ENCODE measurements at places on chromosomes 5 and 9. TPM values are rescaled to one million over a fixed set of nuclear protein-coding genes. Genes with fewer than 3 reads are reported as not detected.

GRCh38 chr9:38380230-38380871 lies 12.2 kb upstream of the ALDH1B1 start:
- DNase-seq, result no peak

- DNase-seq, result no peak
Observed at GRCh38 chr5:119378075-119378700, 22.4 kb downstream of the TNFAIP8 start.

- DNase-seq, result no peak
Observed at GRCh38 chr9:122058709-122059108, 34.4 kb downstream of the TTLL11 start.

DNA sequence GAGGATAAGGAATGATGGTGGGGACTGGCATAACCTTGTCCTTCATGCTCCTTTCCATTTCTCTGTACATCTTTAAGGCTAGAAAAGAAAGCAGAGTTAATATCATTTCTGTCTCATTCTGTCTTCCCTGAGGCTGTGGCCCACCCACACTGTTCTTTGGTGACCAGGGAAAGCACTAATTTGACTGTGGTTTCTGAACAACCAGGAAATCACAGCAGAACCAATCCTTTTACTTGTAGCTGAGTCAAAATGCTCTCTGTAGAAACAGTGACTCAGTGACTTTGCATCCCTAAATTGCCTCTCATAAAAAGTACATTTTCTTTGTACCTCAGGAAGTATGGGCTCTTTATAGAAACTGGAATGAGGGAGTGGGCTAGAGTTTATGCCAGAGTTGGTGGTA lies 28.1 kb downstream of the IL33 start:
- no peak for DNase-seq

- DNase-seq, result no peak
Observed at GRCh38 chr9:131042666-131043065, 33.7 kb downstream of the LAMC3 start.

DNA sequence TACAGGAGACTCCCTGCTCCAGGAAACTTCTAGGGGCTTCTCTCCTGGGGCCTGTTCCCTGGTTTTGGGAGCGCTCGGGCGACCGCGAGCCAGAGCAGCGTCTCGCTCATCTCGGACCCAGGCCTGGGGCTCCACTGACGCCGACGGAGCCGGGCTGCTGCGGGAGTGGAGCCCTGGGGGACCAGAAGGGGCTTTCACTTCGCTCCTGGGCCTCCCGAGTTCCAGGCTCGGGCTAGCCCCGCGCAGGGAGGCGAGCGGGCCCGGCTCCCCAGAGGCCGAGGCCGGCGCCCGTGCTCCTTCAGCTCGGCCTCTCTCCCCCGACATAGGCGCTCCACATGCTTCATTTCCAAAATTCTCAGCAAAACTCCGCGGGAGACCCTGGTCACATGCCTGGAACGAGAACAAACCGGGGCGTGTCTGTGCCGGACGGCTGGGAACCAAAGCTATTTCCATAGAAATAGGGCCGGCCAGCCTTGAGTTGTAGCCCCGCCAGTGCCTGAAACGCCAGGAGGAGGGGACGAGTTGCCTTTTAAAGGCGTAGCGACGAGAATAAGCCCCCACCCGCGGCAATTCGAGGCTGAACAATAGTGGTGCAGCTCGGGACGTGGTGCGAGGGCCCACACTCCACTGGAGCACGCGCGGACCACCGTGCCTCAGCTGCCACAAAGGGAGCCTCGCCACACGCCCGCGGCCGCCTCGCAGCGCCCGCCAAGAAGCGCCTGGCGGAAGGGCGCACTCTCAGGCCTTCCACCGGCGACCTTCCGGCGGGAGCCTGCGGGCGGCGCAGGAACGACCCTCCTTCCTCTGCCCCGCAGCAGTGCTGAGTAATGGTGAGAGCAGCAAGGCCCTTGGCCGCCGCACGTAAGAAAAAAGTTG lies 1.1 kb upstream of the G3BP1 start:
- peak; percentile 81 for DNase-seq

DNA sequence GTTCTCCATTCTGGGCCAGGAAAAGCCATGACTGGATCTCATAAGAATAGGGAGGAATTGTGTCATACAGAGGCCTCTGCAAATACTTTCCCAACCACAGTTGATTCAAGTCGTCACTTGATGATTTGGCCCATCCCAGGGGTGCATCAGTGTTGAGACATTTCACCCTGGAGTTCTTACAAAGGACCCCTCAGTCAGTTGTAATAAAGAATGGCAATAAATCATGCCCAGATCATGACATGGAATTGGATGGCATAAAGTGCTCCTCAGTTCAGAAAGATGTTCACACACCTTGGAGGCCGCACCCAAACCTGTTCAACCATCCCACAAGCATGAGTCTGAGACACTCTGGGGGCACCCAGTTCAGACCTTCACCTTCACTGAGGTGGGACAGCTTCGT lies 168.1 kb downstream of the NR3C1 start:
- DNase-seq, result peak; percentile 32

GRCh38 chr9:80326105-80326504 lies 754.3 kb downstream of the TLE4 start:
- DNase-seq, result no peak

- DNase-seq, result no peak
Observed at GRCh38 chr5:176803068-176803942, 7.1 kb upstream of the UNC5A start.

- no peak for DNase-seq
Observed at GRCh38 chr9:96050048-96050860, 174.8 kb downstream of the ERCC6L2 start.

GRCh38 chr9:27591093-27591492 lies 17.8 kb upstream of the C9orf72 start:
- no peak for DNase-seq

GRCh38 chr5:176581361-176581760 lies 28.6 kb downstream of the GPRIN1 start:
- DNase-seq, result no peak

- DNase-seq, result peak; percentile 7
Observed at GRCh38 chr9:115250621-115251032, 132.7 kb upstream of the TNC start.

DNA sequence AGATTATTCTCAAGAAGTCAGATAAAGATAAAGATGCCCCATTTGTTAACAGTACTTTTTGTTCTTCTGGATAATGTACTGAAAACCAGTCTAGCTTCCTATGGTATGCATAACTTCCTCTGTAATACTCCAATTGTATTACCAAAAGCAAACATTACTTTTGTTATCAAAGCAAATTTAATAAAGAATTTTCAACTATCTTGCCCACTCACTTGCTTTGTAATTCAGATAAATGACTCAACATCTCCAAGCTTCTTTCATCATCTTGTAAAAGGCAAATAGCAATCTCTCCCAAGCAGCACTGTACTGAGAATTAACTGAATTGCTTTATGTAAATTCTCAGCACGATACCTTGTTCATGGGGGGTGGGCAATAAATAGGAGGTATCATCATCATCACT lies 98.3 kb downstream of the NFIB start:
- no peak for DNase-seq

The SNCAIP gene
- 12.5 TPM for total RNA-seq

The TAL2 gene
- total RNA-seq, result 1.7 TPM

The LHX3 gene
- total RNA-seq, result 0.10 TPM

The ACO1 gene
- total RNA-seq, result 22.7 TPM

The DDX4 gene
- total RNA-seq, result not detected

The NMUR2 gene
- total RNA-seq, result 0.10 TPM

The GARIN3 gene
- total RNA-seq, result not detected

The LECT2 gene
- total RNA-seq, result not detected

The BNC2 gene
- 30.8 TPM for total RNA-seq

The SMIM3 gene
- 13.5 TPM for total RNA-seq
